Muscle of leg (tissue), 16 donors: ENCODE measurements at places on chromosomes 4 and X. TPM values are rescaled to one million over a fixed set of nuclear protein-coding genes. Genes with fewer than 3 reads are reported as not detected.

Gene NHSL2
- total RNA-seq = 7.8 TPM

Gene CFAP47
- total RNA-seq = under 0.01 TPM

Gene AWAT2
- not detected for total RNA-seq

DNA sequence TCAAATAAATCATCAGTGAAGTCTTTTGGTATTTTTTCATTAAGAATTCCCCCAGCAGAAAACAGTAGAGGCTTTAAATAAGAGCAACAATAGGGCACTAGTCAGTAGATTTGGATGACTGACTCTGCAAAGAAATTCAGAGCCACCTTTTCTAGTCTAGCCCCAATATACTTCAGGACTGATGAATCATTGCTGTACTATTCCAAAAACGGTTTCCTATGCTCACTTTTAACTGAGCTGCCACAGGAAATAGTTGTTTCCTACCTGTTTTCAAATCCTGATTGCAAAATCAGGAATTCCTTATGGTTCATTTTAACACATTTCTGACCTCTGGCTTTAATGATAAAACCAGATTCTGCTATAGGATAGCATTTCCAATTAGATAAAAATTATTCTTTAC is 171.6 kb downstream of the NR3C2 start:
- no peaks in the 10 kb centered on the region for H3K27me3 ChIP-seq
- H3K4me1 ChIP-seq = no peaks in the 10 kb centered on the region
- DNase-seq = no peak
- no peak overlapping the region for H3K27ac ChIP-seq
- H3K4me3 ChIP-seq = no peak overlapping the region
